DND-41 (cell line): ENCODE measurements at places on chromosomes 3 and 15.

- DNase-seq = no peak
Measured at GRCh38 chr3:58429657-58430056, 4.0 kb downstream of the PDHB start.

GRCh38 chr3:484341-484740 is 287.8 kb downstream of the CHL1 start:
- no peak for DNase-seq

- no peak for DNase-seq
Measured at GRCh38 chr3:43854916-43855315, 164.2 kb downstream of the ABHD5 start.

DNA sequence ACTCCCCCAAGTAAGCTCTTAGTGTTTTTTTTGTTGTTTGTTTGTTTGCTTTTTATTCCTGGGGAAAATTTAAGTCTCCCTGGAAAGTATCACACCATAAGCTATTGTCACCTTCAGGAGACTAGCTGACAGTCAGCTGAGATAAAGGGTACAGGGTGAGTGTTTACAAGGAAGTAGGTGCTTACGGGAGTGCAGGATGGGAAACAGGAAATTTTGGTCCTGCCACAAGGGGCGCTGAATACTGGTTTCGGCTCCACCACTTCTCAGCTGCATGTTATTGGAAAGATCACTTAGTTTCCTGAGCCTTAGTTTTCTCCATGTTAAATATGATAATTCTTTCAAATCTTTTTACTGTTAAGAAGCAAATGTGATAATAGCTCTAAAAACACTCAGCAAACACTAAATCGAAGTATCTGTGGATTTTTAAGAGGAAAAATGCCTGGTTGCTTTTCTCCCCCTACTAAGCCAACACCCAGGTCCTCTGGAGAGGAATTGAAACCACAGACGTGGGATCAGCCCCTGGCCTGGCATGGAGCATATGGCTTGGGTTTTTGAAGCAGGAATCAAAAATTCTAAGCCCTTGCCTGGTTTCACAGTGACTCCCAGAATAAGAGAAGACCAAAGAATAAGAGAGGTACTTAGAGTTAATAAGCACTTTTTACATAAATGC is 90.7 kb downstream of the SCN11A start:
- peak; percentile 45 for DNase-seq

DNA sequence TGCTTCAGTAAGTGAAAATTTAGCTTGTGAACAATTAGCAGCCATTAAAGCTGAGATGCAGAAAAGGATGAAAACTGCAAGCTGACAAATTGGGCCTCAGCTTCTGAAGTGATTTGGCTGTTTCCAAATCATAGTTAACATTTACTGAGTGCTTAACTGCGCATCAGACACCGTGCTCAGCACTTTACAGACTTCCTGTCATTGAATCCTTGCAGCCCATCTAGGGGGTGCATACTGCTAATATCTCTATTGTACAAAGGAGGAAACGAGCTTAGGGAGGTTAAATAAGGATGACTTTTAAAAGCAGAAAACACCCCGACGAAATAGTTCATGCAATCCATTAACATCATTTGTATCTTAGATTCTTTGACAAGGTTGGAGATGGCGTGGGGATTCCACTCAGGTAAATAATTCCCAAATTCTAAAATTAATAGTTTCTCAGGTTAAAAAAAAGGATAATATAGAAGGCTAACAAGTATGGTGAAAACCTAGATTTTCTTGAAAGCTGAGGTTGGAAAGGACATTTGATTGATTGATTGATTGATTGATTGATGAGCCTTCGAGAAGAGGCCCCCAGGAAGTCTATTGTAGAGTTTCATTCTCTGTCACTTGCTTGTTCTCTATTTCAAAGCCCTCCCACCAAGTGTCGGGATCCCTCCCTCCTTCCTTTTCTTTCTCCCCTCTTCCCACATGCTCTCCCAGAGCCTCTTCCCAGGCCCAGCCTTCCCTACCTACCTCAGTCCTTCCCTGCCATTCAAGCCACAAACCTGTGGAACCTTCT is 23.5 kb upstream of the EPHB3 start:
- no peak for DNase-seq

DNA sequence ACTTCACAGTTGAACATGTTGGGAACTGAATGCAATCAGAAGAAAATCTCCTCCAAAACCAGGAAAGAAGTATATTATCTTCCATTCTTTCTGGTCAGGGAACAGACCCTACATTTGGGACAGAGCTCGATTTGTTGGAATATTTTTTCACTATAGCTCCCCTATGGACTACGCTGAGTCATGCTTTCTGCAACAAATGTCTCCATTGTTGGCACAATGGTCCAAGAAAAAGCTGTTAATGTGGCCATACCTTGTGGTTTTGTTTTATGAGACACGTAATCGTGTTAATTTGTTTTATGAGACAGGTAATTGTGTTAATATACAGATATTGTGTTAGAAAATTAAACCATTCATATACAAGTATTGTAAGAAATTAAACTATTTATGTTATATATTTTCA is 101.4 kb downstream of the TGFBR2 start:
- DNase-seq = no peak

GRCh38 chr3:52268036-52268435 is 10.4 kb downstream of the WDR82 start:
- no peak for DNase-seq

DNA sequence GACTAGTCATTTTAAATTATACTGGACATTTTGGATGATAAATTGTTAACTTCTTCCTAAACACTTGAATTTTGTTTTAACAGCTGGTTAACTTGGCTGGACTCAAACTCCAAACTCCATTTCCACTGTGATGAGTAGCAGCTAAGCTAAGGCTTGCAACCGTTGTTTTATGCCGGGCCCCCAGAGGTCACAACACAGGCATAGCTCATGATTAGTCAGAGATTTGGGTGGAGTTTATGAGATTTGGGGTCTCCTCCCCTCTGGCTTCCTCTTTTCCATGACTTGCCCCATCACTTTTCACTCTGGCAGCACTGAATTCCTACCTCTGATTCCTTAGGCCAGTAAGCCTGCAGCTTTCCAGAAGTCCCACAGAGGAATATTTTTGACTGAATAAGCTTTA is 12.8 kb downstream of the THAP10 start:
- no peak for DNase-seq

GRCh38 chr3:18585004-18585968 is 160.1 kb upstream of the SATB1 start:
- DNase-seq = peak; percentile 10

DNA sequence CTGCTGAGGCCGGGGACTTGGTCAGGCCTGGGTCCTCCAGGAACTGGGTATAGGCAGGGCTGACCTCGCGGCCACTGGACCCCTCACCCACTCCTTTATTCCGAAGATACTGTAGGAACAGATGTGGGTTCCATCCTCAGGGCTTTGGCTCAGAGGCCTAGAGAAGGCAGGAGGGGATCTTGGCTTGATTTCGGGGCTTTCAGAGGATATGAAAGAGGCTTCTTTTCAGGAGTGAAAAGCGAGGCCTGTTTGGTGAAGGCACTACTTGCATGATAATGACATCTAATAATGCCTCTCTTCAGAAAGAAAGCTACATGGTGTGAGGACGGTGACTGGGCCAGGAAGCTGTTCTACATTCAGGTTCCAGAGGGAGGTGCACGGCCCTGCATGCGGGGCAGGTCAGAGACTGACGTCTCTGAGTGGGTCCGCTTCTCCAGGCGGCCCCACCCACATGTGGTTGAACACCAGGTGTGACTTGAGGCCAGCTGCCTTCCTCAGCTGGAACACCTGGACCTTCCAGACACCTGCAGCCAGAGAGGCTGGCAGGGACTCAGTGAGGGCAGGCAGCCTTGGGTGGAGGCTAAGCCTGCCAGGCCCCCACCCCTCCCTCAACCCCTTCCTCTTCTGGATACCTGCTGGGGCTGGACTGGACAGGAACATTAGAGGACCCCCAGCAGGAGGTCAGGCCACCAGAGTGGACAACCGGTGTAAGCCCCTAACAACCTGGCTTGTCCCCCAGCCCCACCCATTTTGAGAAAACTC is 31.1 kb upstream of the HHATL start:
- no peak for DNase-seq

DNA sequence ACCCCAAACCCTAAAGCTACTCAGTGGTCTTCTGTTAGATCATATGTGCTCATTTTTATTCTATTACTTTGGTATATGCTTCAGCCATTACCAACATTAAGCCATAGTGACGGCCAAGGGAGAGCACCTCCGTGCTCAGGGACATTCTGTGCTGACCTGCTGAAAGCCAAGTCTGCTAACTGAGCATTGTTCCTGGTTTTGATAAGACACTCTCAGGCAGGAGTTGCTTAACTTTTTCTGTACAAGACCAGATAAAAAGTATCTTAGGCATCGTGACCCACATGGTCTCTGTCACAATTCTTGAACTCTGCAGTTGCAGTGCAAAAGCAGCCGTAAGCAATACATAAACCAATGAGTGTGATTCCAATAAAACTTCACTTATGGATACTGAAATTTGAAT is 100.6 kb downstream of the KLHL25 start:
- no peak for DNase-seq

- DNase-seq = no peak
Measured at GRCh38 chr15:41928100-41928499, 34.2 kb upstream of the SPTBN5 start.

DNA sequence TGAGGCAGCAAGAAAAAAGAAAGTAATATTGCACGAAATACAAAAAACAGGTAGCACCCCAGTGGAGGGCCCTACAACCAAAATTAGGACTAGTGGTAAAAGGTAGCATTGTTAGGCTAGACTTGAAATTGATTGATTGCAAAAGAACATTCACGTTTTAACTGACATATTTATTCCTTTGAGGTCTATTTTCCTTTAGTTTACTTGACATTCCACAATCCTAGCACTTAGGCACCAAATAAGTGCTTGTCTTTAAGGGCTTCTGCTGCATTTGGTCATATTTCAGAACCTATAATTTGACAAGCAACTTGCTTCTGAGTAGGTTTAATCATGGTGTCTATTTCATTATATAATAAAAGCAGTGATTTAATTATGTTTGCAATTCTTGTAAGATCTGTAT is 642.7 kb upstream of the AGTR1 start:
- no peak for DNase-seq

DNA sequence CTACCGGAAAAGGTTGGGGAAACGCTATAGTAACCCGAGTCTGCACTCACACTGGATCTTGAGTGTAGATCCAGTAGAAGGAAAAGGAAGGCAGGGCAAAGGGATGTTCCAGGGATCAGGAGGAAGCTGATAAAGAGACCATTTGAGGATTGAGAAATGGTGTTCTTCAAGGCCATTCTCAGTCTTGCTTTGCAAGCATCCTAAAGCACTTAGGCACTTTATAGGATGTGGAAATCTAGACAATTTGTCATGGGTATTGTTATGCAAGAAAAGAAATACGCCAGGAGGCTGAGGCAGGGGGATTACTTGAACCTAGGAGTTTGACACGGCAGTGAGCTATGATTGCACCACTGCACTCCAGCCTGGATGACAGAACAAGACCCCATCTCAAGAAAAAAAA is 13.2 kb upstream of the SCAMP5 start:
- DNase-seq = no peak
